ENCODE measurements at places on chromosomes 2 and 18.

DNA sequence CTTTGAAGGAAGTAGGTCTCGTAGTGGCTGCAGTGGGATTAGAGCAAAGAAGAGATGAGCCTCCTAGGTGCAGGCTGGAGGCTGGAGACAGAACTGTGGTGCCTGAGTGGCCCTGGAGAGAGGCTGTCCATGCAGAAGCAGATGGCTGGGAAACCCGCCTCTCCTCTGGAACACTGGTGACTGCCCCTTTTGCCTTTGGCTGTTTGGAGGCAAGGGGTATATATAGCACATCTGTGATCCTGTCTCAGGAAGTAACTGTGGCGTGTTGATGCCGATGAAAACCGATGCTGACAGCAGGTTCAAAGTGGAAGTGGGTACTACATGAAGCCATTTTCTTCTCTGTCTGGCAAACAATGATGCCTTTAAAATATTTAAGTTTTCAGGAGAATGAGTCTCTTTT lies 43.5 kb downstream of the SLC9A2 start:
- DNase-seq, result no peak

GRCh38 chr2:40370007-40370395 lies 81.9 kb downstream of the SLC8A1 start:
- DNase-seq, result no peak

DNA sequence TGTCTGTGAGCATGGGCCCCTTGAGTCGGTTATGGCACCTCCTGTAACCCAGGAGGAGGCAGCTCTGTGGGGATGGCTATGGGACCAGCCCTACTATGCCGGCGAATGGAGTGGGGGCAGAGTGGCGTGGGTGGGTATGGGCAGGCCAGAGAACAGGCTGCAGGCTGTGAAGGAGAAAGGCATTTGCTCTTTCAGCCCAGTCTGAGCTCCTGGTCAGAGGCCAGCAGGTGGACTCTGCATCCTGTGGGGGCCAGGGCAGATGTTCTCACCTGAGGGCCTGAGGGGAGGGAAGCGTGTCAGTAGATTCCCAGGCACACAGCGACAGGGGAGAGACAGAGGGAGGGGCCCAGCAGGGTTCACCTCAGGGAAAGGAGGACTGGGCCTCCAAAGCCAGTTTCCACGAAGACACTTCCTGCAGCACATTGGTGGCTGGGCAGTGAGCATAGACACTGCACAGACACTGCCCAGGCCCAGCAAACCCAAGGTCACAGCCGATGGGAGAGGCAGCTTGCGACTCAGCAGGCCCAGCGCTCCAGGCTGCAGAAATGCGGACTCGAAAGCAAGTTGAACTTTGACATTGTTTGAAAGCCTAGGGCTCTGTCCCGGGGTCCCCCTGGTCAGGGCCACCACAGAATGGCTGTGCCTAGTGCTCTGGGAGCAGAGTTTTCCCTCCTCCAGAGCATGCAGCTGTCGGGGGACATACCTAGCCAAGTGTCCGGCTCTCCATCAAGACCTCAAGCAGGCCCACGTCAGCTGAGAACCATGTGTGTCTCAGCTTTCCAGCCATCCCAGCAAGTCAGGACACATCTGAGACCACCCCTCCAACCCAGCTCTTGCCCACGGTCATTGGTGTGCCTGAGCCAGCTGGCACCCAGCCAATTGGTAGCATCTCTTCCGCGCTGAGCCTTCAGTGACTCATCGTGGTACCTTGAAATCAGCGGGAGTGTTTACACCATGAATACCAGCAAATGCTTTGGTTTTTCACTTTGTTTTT lies 53.8 kb downstream of the TGOLN2 start:
- peak; percentile 70 for DNase-seq

DNA sequence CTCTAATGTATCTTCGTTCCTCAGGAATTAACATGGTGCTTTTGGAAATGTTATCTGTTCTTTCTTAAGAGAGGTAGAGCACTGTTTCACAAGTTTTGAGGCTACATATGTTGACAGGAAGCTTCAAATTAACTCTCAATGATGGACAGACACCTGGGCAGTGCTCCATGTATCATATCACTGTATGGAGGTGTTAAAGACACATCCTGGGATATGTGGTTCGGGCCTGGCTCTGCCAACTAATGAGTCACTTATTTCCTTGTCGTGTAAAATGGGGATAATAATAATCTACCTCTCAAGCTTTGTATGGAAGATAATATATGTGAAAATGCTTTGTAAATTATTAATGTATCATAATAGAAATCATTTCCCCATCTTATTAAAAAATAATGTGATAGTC lies 90.2 kb downstream of the PARD3B start:
- no peak for DNase-seq

DNA sequence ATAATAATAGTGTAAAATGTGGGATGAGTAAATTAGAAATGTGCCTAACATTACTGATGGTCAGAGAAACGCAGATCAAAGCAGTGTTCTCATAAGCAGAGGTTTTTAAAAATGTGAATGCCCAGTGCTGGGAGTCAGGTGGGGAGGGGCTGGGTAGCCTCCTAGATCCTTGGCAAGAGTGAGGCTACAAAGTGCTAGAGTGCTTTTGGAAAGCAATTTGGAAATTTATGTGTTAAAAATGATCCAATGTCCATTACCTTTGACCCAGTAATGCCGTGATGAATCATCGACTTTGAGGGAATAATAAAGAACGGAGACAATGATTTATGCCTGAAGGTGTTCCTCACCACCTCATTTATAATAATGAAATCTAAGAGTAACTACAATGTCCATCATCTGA lies 44.9 kb upstream of the TWIST2 start:
- no peak for DNase-seq

DNA sequence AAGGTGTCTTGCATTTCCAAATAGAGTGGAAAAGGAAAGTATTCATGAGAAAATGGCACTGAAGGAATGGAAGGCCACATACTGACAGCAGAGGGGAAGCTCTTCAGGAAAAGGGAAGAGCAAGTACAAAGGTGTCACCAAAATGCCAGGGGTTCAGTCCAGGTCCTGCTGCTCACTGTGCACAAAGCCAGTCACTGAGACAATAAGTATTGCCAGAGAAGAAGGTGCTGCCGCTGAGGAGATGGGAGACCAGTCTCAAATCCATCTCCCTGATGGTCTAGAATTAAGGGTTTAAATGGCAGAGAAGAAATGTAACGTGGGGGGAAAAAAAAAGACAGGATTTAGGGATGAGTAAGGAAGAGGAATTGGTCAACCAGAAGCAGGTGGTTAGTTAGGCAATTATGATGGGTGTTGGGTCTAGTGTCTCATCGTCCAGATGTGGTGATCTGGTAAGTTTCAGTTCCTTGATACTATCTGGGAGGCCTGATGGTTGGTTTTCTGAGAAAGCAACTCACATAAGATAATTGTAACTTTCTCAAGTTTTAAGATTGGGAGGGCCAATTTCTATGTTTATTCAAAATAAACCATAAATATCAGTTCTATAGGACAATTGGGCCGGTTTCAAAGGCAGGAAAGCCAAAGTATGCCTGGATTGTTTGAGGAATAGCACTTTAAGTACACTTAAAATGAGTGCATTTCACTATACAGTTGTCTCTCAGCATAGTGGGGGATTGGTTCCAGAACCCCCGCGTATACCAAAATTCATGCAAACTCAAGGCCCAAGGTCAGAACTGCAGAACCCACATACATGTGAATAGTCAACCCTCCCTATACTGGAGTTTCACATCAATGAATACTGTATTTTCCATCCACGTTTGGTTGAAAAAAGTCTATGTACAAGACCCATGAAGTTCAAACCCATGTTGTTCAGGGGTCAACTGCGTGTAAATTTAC lies 109.1 kb upstream of the DNAJC10 start:
- no peak for DNase-seq

DNA sequence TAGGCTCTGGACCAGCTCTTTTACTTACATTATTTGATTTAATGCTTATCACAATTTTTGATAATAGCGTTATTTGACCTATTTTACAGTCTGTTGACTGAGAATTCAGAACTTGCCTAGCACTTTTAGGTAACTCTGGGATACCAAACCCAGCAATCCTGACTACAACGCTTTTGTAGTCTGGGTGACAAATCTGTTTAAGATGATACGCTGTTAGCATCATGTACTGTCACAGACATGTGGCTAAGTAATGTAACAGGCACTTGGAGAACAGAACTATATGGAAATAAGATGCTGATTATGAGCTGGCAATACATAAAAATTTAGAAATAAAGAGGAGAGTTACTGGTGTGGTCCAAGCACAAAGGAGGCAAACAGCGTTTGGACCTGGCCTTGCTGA lies 130.6 kb downstream of the RBMS1 start:
- no peak for DNase-seq

- peak; percentile 20 for DNase-seq
Observed at GRCh38 chr2:105320651-105321215, 8.8 kb downstream of the TGFBRAP1 start.

DNA sequence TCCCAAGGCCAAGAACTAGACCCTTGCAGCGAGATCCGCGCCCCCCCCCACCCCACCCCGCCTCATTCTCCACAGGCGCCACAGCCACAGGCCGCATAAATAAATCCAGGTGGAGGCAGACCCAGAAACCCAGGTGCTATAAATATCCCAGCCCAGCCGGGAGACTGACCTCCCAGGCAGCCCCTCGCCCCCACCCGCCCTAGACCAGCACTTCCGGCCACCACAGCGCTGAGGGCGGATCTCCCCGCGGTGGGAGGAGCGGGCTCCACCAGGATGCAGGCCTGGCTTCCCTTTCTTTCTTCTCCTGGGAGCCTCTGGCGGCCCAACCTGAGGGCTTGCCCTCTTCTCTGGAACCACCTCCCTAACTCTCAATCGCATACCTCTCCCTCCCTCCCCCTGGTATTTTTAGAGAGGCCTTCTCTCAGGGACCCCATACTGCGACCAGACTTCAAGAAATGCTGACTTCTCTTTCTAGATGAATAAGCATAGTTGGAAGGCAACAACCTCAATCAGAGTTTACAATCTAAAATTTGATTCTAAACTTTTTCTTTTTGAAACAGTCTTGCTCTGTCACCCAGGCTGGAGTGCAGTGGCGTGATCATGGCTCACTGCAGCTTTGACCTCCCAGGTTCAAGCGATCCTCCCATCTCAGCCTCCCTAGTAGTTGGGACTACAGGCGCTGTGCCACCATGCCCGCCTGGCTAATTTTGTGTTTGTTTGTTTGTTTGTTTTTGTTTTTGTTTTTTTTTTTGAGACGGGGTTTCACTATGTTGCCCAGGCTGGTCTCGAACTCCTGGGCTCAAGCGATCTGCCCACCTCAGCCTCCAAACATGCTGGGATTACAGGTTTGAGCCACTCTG lies 55.0 kb downstream of the PKDCC start:
- peak; percentile 90 for DNase-seq

GRCh38 chr2:239579524-239580198 lies 178.8 kb upstream of the HDAC4 start:
- no peak for DNase-seq

DNA sequence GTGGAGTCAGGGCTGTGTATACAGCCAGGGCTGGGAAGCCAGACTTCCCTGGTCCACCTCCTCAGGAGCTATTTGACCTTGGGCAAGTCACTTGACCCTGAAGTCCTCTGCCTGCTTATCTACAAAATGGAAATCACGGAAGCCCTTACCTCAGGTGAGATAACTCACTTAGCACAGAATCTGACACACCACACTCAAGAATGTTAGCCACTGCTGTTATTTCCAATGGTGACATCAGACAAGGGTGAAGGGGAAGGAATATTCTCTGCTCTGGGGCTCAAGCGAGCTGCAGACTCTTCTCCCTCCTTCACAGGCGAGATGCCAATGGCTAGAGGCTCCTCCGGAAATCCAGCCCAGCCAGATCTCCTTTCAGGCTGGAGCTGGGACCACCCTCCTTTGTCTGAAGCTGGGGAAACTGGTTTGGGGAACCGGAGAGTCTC lies 189.6 kb downstream of the HAUS1 start:
- DNase-seq, result peak; percentile 57

GRCh38 chr2:133943108-133943507 lies 310.8 kb upstream of the MGAT5 start:
- no peak for DNase-seq

DNA sequence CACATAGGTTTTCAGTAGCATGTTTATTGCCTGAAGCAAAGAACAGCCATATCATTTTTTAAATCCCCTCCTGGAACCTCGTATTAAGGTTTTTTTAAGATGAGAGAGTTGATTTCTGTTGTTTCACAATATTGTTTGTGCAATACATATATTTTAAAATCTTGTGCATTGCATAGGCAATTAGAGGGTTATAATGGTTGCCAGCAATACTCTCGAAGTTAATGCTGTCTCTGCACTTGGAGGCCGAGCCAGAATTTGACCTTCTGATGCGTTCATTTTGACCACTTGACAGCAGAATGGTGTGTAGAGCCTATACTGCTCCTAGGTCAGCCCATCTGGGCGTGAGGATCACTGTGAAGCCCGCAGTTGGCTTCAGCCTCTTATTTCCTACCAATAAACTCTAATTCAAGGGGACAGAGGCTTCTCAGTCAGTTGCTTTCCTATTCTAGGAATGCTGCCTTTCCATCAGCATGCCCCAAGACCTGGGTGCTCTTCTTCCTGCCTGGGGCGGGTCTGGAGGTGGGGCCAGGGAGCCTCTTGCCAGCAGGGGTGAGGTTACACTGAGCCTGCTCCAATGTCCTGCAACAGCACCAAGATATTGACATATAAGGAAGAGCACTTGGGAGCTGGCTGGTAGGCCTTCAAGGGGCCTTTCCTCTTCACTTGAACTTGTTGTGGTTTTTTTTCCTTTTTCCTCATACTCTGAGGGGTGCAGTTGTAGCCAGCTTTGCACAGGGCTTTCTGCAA lies 91.4 kb upstream of the BCL2L11 start:
- DNase-seq, result no peak

- DNase-seq, result peak; percentile 82
Observed at GRCh38 chr2:207933396-207934065, 91.8 kb downstream of the PLEKHM3 start.

DNA sequence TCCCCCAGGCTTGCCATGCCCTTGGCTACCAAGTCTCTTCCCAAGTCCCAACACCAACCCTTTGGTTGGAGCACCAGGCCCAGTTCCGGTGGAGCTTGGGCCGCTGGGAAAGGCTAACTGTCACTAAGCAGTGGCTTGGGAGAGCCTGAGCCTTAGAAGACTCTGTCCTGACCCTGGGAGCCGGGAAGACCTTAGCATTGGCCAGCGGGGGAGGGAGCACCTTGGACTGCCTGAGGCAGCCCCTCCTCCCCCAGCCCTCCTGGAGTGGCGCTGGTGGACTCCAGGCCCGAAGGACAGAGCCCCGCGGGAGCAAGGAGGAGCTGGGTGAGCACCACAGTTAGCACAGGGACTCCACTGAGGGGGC lies 62.5 kb upstream of the POMC start:
- peak; percentile 21 for DNase-seq

DNA sequence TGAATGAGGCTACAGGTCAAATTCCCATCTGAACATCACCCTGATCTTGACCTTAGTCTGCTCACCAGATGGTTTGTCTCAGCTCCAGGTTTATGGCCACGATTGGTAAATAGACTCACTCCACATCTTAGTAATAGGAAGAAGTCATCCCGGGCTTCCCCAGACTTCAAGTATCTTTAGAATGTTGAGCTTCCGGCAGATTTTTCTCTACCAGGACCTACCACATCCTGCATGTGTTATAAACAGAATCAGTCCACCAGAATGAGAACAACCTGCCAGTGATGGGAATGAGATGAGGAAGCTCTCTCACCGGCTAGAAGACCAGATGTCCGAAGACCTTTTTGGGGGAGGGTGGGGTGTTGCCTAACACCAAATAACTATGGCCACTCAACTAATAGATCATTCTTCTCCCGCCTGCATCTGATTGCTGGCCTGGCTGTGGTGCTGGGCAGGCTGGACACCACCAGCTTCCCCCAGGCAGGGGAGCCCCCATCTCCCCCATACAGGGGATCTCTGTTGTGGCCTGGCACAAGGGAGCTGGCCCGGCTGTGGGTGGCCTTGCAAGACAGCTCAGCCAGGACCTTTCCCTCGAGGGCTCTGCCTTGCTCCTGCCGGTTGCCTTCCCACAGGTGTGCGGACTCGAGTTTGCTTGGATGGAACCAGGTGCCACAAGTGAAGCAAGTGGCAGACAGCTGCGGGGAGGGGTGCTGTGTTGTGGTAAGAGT lies 88.5 kb downstream of the SH3RF3 start:
- DNase-seq, result peak; percentile 32
